Activated CD8-positive, alpha-beta T cell treated with anti-CD3 and anti-CD28 coated beads for 36 hours (primary cell): ENCODE measurements at places on chromosomes 6 and 20. TPM values are rescaled to one million over a fixed set of nuclear protein-coding genes. Genes with fewer than 3 reads are reported as not detected.

DNA sequence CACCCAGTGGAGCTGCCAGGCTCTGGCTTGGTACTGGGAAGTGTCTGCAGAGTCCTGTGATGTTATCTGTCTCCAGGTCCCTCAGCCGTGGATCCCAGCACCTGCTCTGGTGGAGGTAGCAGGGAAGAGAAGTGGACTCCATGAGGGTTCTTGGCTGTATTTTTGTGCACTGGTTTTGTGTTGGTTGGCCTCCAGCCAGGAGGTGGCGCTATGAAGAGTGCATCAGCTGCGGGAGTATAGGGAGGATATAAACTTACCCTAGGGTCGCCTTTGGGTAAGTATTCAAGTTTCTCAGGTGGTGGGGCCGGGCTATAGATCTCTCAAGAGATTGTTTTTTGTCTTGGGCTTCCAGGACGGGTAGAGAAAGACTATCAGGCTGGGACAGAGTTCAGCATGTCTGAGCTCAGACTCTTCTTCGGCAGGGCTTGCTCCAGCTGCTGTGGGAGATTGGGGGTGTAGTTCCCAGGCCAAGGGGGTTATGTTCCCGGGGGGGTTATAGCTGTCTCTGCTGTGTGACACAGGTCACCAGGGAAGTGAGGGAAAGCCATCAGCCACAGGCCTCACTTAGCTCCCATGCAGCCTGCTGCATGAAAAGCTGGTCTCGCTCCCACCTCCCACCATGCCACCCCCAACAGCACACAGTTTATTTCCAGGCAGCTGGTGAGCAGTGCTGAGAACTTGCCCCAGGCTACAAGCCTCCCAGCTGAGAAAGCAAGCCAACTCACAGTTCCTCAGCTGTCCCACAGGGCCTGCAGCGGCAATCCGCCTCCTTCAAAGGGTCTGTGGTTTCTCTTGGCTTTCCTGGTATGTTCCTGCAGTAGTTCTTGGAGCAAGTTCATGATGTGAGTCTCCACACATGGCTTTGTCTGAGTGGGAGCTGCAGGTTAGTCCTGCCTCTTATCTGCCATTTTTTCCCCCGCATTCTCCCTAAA is 115.7 kb downstream of the AIG1 start:
- H3K4me3 ChIP-seq, result no peak overlapping the region
- DNase-seq, result no peak
- no peaks in the 10 kb centered on the region for H3K27me3 ChIP-seq
- no peak overlapping the region for H3K27ac ChIP-seq
- H3K4me1 ChIP-seq, result no peaks in the 10 kb centered on the region
- peaks cover 44% of the 10 kb centered on the region for H3K36me3 ChIP-seq

DNA sequence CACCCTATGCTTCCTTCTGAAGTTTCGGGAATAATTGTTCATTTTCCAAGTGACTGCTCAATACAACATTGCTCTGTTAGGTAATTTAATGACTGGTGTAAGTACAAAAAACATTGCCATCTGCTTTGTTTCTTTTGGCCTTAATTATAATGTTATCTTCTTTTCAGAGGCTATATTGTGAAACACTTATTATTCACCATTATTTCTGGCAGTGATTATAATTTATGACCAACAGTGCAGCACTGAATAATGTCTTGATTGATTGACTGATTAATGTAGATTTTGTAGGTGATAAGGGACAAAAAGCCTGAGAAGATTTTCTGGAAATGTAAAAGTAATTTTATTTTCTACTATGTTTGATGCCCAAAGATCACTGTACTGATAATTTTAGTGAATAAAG is 377.7 kb downstream of the PLCB1 start:
- H3K4me1 ChIP-seq, result no peaks in the 10 kb centered on the region
- no peak overlapping the region for H3K4me3 ChIP-seq
- no peak overlapping the region for H3K27ac ChIP-seq
- DNase-seq, result no peak

DNA sequence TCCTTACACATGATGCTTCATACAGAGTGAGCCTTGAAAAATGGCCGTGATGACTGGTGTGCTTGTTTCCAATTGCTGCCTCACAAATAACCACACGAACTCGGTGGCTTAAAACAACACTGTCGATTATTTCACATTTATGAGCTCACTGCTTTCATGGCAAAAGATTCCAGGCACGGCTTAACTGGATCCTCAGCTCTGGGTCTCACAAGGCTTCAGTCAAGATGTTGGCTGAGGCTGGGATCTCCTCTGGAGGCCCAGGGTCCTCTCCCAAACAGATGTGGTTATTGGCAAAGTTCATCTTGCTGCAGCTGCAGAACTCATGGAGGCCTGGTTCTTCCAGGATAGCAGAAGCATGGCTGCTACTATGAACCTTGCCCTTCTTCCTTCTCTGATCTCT is 144.6 kb downstream of the TFAP2C start:
- H3K27ac ChIP-seq, result no peak overlapping the region
- H3K4me1 ChIP-seq, result peaks cover 4% of the 10 kb centered on the region
- H3K27me3 ChIP-seq, result no peaks in the 10 kb centered on the region
- no peak overlapping the region for H3K4me3 ChIP-seq
- no peak for DNase-seq

DNA sequence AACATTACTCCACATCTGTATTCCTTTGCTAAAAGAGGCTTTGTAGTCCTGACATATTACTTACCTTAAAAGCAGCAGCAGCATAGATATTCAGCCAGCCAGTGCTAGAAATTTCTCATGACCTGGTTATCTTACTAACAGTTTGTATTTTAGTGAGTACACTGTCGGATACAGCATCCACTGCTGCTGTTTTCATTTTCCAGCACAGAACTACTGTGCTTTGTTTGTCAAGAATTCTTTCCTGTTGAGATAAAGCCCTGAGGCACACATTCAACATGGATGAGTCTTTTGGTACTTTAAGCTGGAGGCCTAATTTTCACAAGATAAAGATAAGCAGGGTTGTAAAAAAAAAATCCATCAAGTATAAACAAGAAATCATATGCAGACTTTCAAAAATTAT is 311.2 kb upstream of the OPRM1 start:
- H3K4me1 ChIP-seq, result no peaks in the 10 kb centered on the region
- H3K36me3 ChIP-seq, result no peaks in the 10 kb centered on the region
- DNase-seq, result no peak
- H3K27me3 ChIP-seq, result no peaks in the 10 kb centered on the region
- no peak overlapping the region for H3K4me3 ChIP-seq

GRCh38 chr20:17995967-17996819 is 27.4 kb downstream of the MGME1 start:
- peaks cover 27% of the 10 kb centered on the region for H3K4me1 ChIP-seq
- peak; percentile 54 for DNase-seq
- peaks cover 22% of the 10 kb centered on the region for H3K27me3 ChIP-seq

DNA sequence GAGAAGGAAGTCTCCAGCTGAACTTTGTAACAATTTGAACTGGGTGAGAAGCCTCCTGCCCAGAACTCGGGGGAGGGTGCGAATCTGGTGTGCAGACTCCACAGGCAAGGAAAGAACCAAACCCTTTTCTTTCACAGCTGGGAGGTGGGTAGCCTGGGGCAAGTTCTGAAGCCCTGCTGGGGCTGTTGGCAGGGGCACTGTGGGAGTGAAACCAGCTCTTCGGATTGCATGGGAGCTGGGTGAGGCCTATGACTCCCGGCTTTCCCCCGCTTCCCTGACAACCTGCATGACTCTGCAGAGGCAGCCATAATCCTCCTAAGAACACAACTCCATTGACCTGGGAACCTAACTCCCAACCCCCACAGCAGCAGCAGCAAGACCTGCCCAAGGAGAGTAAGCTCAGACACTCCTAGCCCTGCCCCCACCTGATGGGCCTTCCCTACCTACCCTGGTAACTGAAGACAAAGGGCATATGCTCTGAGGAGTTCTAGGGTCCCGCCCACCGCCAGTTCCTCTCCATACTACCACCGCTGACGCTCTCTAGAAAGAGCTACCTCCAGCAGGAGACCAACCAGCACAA is 37.5 kb downstream of the SOD2 start:
- no peaks in the 10 kb centered on the region for H3K4me1 ChIP-seq
- H3K27me3 ChIP-seq, result no peaks in the 10 kb centered on the region
- peaks cover 4% of the 10 kb centered on the region for H3K36me3 ChIP-seq
- no peak for DNase-seq
- no peak overlapping the region for H3K4me3 ChIP-seq

GRCh38 chr6:36906539-36907325 is 21.0 kb downstream of the C6orf89 start:
- DNase-seq, result no peak
- H3K4me1 ChIP-seq, result peaks cover 6% of the 10 kb centered on the region
- no peaks in the 10 kb centered on the region for H3K27me3 ChIP-seq
- peaks cover 28% of the 10 kb centered on the region for H3K36me3 ChIP-seq
- no peak overlapping the region for H3K4me3 ChIP-seq
- no peak overlapping the region for H3K27ac ChIP-seq

DNA sequence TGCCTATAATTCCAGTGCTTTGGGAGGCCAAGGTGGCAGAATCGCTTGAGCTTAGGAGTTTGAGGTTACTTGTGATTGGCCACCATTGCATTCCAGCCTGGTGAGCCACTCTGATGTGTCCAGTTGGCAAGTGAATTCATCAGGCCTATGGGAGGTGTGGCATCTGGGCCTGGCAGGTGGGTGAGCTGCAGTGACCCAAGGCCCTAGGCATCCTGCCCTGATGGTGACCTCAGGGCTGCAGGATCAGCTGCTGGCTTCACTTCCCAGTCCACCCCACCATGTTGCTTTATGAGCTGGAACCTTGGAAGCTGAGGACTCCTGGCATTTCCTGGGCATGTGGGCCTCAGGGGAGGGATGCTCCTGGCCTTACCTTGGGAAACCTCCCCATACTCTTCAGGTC is 20.5 kb downstream of the RSPH9 start:
- H3K27ac ChIP-seq, result no peak overlapping the region
- H3K4me1 ChIP-seq, result peaks cover 43% of the 10 kb centered on the region
- no peak overlapping the region for H3K4me3 ChIP-seq
- H3K36me3 ChIP-seq, result peaks cover 4% of the 10 kb centered on the region
- H3K27me3 ChIP-seq, result peaks cover 1% of the 10 kb centered on the region
- no peak for DNase-seq

GRCh38 chr6:99402448-99402847 is 8.5 kb upstream of the COQ3 start:
- H3K36me3 ChIP-seq, result peaks cover 39% of the 10 kb centered on the region
- DNase-seq, result no peak
- no peak overlapping the region for H3K4me3 ChIP-seq
- peak overlapping the region; percentile 17 for H3K27ac ChIP-seq
- H3K27me3 ChIP-seq, result no peaks in the 10 kb centered on the region

DNA sequence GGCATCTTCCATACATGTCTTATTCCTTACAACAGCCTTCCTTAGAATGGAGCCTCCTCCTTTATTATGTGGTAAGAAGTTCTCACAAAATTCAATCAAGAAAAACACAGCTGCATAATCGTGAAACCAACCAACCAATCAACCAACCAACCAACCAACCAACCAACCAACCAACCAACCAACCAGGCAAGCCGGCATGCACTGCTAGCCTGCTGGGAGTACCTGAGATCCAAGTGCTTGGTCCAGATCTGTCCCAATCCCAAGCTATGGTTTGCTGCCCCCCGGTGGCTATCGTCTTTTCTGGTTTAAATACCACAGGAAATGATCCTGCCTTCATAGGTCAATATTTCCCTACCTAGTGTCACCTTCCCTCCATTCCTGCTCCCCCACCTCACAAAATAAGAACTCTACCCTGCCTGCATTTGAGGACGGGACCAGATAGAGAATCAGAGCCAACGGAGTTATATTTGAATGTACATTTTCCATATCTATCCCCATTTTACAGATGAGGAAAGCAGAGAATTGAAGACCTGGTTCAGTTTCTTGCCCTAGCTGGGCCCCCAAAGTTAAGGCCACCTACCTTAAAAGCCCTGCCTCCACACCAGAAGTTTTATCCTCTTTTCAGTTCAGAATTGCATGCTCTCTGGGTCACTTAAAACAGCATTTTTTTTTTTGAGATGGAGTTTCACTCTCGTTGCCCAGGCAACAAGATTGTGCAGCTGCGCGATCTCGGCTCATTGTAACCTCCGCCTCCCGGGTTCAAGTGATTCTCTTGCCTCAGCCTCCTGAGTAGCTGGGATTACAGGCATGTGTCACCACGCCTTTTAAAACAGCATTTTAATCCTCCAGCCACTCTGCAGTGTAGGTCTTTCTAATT is 27.1 kb downstream of the RAB44 start:
- H3K4me3 ChIP-seq, result no peak overlapping the region
- no peaks in the 10 kb centered on the region for H3K36me3 ChIP-seq
- no peak overlapping the region for H3K27ac ChIP-seq
- peak; percentile 85 for DNase-seq
- peaks cover 7% of the 10 kb centered on the region for H3K4me1 ChIP-seq

- H3K27me3 ChIP-seq, result no peaks in the 10 kb centered on the region
- no peak overlapping the region for H3K27ac ChIP-seq
- no peak overlapping the region for H3K4me3 ChIP-seq
- no peak for DNase-seq
- H3K4me1 ChIP-seq, result no peaks in the 10 kb centered on the region
Observed at GRCh38 chr20:8860011-8860495, 208.8 kb upstream of the PLCB4 start.

DNA sequence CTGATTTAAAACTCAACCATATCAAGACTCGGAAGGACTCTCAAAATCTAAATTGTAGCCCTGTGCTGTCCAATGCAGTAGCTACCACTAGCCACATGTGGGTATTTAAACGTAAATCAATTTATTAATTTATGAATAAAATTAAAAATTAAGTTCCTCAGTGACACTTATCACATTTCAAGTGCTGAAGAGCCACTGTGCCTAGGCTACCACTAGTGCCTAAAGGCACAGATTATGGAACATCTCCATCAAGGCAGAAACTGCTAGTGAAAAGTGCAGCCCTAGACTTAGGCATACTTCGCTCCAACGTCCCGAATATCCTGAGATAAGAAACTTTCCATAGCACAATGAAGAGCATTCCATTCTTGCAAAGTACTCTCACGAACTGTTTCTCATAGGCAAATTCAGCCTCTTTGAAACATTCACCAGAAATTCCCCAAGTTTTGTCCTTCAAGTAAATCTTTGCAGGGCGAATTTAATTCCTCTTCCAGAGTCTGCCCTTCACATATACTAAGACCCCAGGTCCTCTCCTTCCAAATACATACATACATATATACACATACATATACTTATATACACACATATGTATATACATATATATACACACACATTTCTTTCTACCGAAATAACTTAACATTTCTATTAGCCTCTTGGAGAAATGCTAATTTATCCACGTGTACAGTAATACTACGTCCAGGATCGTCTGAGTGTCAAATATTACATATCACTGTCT is 1.3 kb downstream of the SUPT3H start:
- peaks cover 28% of the 10 kb centered on the region for H3K4me1 ChIP-seq
- H3K36me3 ChIP-seq, result peaks cover 7% of the 10 kb centered on the region
- H3K27ac ChIP-seq, result peak overlapping the region; percentile 99
- no peak for DNase-seq
- H3K4me3 ChIP-seq, result peak overlapping the region; percentile 96

DNA sequence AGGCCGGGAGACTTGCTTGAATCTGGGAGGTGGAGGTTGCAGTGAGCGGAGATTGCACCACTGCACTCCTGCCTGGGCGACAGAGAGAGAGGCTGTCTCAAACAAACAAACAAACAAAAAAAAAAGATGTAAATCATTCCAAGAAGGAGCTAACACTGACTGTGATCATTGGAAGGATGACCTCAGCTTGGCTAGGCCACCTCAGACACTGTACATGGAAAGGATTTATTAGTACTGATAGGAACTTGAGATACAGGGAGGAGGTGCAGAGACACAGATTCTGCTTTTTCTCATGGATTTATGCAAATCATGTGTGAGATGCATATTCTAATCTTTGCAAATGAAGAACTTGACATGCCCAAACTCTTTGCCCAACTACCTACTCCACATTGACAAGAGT is 293.6 kb downstream of the HIVEP2 start:
- no peak overlapping the region for H3K27ac ChIP-seq
- H3K4me1 ChIP-seq, result no peaks in the 10 kb centered on the region
- no peak overlapping the region for H3K4me3 ChIP-seq
- no peaks in the 10 kb centered on the region for H3K36me3 ChIP-seq
- DNase-seq, result no peak

The PRDM13 gene
- total RNA-seq, result not detected

The GSTA1 gene
- not detected for total RNA-seq
